ENCODE measurements at places on chromosomes 1 and 21. TPM values are rescaled to one million over a fixed set of nuclear protein-coding genes. Genes with fewer than 3 reads are reported as not detected.

The MEX3A gene
- total RNA-seq = 0.11 TPM

- peak; percentile 65 for DNase-seq
Measured at GRCh38 chr1:160795951-160796383, at the start of gene LY9. TSS of gene LY9 (plus strand) at chr1:160796174. CDS start at chr1:160796188, 14 bp downstream.

DNA sequence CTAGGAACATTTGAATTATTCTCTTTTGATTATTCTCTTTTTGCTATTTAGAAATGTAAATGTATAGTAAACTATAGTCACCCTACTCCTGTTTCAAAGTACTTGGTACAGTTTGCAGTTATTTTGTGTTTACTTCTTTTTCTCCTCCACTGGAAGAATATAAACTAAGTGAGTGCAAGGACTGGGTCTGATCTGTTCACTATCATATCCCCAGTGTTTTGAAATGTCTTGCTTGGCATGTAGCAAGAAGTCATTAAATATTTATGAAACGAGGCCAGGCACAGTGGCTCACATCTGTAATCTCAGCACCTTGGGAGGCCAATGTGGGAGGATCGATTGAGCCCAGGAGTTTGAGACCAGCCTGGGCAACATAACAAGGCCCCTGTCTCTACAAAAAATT, 35.8 kb upstream of the PODN start:
- no peak for DNase-seq

DNA sequence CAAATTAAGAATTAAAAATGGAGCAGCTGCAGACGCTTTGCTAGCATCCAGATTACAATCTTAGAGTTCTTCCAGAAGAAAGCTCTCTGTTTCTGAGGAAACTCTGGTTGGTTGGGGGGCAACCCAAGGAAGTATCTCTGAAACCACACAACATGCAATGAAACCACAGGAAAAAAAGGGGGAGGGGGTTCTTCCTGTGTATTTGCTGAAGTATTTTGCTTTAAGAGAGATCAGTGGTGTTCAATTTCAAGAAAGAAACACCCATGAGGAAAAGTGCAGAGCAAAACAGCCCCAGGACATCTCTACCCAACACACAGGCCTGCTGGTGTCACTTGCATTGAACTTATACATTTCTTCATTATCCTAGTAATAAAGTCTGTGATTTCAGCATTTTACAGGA, 19.7 kb upstream of the TIAM1 start:
- DNase-seq = no peak

The C8B gene
- total RNA-seq = not detected

DNA sequence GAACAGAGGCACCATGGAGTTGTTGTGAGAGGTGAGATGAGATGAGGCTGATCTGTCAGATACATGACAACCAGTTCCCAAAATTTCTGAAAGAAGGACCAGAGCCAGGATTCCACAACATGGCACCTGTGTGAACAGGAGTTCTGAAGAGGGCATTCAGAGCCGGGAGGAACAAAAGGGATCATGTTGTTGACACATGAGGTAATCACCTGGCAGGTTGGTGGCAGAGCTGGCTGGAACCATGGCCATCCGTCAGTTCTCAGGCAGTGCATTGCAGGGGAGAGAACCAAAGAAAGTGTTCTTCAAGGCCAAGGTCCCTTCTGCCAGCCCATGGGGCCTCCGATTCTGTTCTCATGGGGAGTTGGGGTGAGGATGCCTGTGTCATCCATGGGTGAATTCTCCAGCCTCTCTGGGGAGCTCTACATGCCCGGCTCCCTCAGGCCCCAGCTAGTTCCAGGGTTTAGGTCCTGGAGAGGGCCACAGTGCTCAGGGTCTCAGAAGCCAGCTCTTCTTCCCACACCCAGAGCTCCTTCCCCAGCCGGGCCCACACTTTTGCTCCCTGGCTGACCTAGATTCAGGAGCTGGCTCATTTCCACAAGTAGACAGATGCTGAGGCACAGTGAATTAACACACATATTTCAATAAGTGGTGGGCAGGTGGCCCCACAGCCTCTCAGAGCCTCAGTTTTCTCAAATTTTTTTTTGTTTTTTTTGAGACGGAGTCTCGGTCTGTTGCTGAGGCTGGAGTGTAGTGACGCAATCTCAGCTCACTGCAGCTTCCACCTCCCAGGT, 49.1 kb upstream of the CTPS1 start:
- no peak for DNase-seq

The HPCAL4 gene
- 4.9 TPM for total RNA-seq

GRCh38 chr1:31959521-31960340, 21.6 kb upstream of the PTP4A2 start:
- DNase-seq = no peak

The SASS6 gene
- 11.8 TPM for total RNA-seq

DNA sequence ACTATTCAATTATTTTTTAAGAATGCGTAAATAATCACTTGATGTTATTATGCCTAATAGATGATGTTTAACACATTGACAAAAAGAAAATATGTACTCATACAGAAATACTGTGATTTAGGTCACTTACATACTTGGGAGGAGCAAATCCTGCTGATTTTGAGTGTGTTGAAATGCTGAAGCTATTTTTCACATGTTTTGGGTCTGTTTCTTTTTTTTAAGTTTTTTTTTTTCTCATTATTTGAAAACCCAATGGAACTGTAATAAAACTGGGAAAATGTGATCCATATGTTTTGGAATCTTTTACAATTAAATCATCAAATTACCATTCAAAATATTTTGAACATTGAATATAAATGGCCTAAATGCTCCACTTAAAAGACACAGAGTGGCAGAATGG, 366.2 kb upstream of the ADAMTS5 start:
- no peak for DNase-seq

DNA sequence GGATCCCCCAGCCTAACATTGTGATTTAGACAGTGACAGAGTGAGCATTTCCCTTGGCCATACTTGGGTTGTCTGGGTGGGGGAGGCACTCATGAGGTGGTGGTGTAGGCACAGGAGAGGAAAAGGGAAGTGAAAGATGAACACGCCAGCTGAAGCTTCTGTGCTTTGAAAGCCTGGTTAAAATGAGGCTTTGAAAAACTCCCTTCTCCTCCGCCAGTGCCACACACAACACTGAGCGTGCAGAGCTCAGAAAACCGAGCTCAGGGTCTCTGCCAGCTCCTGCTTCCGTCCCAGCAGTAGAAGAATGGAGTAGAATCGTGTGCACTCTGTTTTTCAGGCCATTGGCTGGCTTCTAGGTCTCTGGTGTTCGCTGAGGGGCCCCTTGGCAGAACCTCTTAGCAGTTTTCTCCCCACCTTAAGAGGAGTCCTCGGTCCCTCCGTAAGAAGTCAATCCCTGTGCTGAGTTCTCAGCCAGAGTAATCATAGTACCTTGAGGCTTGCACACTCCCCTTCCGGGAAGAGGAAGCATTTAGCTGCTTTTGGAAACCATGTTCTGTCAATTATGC, 12.9 kb downstream of the PLEKHM2 start:
- DNase-seq = peak; percentile 60

The CGN gene
- 0.40 TPM for total RNA-seq

DNA sequence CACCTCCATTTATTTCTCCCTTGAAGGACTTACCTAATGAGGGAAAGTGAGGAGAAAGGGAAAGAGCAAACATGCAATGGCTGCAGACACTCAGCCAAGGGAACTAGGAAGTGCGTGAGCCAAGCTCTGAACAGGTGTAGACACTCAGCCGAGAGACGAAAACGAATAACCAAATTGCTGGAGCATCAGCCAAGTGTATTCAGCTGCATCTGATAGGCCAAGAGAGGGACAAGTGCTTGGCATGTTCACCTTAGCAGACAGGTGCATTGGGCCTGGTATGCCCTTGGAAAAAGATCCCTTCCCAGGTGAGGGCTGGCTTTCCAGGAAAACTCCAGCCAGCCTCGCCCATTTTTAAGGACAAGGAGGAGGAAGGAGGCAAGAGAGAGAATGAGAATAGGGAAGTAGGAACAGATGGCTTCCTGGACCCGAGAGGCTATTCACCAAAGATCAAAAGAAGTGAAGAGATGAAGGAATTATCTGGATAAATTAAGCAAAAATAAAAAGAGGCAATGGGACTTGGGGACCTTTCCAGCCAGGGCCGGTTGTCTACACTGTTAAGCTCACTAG, 184.7 kb downstream of the TOMM20 start:
- DNase-seq = no peak

The BEND5 gene
- 12.0 TPM for total RNA-seq

- no peak for DNase-seq
Measured at GRCh38 chr1:10745886-10746455, 50.5 kb downstream of the CASZ1 start.

DNA sequence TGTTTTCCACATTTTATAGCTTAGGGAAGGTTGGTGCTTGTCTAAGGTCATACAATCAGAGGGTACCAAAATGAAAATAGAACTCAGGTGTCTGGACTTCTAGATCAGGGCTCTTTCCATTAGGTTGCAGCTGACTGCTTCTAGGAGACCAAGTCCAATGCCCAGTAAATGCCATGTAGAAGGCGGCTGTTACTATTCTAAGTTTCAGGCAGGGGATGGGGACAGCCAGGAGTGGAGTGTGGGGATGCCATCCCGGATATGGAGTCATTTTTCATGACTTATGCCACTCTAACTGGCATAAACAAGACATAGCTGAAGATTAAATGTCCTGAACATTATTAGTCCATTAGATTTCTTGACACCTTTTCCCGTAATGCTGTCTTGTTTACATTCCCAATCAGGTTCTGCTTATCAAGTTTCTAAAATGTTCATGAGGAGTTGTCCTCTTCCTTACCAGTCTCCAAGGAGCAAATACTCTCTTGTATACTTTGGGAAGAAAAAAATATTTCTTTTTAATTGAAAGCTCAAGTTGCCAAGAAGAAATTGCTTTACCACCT, 31.5 kb downstream of the XCL1 start:
- DNase-seq = no peak

The TIE1 gene
- total RNA-seq = 0.23 TPM

The CENPL gene
- total RNA-seq = 34.0 TPM

GRCh38 chr1:3656450-3657095, 4.3 kb downstream of the TP73 start:
- DNase-seq = no peak

- DNase-seq = no peak
Measured at GRCh38 chr1:165895451-165895871, 68.0 kb downstream of the UCK2 start.

- no peak for DNase-seq
Measured at GRCh38 chr1:73576083-73576482, 621.9 kb downstream of the LRRIQ3 start.

The RPL22 gene
- 309 TPM for total RNA-seq

DNA sequence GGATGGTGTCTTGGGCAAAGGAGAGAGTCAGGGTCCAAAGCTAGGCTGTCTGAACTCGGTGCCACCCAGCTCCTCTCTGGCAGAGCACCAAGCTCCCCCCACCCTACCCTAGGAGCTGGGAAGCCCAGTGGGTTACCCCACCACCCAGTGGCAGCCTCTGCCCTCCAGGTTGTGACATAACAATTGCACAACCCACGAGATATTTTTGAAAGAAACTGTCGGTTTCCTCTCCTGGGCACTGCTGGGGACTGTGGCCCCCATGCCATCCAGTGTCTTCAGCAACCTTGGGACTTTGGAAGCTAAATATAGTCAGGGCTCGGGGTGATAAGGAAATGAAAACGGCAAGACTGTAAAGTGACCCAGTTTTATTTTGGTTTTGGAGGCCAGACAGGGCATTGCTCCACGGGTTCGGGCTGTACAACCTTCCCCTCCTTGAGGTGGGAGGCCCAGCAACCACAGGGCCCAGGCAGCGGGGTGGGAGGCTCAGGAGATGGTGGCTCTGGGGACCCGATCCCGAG, 1.4 kb downstream of the CITED4 start:
- no peak for DNase-seq

- DNase-seq = no peak
Measured at GRCh38 chr1:198676253-198676652, 37.4 kb downstream of the PTPRC start.

GRCh38 chr1:22222723-22223122, 79.8 kb upstream of the WNT4 start:
- no peak for DNase-seq

The INAVA gene
- total RNA-seq = 0.25 TPM

- no peak for DNase-seq
Measured at GRCh38 chr1:207713529-207713928, 38.3 kb upstream of the CD46 start.

DNA sequence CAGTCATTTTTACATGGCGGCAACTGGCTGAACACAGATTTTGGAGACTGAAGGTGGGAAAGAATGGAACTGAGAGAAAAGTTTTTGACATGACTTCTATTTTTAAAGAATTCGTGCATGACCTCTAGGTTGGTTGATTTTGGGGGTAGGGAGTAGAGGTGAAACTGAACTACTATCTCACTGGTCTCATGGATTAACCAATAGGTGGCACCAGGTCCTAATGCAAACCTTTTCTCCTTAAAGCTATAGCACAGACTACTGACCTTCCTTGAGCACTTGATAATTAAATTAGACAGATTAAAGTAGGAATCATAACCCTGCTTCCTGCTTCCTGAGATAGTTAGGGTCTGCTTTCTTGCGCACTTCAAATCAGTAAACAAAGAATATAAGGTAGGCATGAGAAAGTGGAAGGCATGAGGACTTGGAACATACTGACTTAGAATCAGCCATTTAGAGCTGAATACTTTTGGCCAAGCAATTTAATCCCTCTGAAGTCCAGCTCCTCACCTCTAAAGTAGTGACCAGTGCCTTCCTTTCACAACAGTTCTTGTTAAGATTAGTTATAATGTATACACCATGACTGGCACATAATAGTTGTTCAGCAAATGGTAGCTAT, 206.0 kb downstream of the CENPF start:
- no peak for DNase-seq

The LCE1F gene
- not detected for total RNA-seq

The IQCC gene
- total RNA-seq = 6.0 TPM

DNA sequence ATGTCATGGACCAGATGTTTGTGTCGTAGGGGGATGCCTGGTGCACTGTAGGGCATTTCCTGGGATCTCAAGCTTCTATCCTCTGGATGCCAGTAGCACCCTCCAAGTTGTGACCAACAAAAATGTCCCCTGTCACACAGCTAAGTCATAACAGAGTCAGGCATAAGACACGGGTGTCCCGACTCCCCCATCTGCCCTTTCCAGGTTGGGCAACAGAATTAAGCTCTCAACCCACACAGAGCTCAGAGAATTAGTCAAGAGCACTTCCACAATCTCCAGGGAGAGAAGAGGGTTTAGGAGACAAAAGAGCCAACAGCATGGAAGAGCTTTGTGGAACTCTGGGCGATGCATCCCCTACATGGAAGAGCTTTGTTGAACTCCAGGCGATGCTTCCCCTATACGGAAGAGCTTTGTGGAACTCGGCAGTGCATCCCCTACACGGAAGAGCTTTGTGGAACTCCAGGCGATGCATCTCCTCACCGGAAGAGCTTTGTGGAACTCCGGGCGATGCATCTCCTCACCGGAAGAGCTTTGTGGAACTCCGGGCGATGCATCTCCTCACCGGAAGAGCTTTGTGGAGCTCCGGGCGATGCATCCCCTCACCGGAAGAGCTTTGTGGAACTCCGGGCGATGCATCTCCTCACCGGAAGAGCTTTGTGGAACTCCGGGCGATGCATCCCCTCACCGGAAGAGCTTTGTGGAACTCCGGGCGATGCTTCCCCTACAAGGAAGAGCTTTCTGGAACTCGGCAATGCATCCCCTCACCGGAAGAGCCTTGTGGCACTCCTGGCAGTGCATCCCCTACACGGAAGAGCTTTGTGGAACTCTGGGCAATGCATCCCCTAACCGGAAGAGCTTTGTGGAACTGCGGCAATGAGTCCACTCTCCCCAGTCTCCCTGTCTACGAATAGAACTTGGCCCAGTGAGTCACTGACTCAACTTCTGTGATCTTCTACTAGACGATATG, 422.7 kb downstream of the KIF26B start:
- no peak for DNase-seq

GRCh38 chr1:12640237-12640957, 3.5 kb upstream of the AADACL4 start:
- DNase-seq = no peak

The ANKRD34A gene
- total RNA-seq = 2.8 TPM
